ENCODE measurements at places on chromosomes 11 and 22.

GRCh38 chr11:2138431-2139122 is 612 bp downstream of the IGF2 start:
- DNase-seq: no peak

- DNase-seq: peak; percentile 95
Observed at GRCh38 chr22:20566420-20567260, 59.2 kb downstream of the MED15 start.

DNA sequence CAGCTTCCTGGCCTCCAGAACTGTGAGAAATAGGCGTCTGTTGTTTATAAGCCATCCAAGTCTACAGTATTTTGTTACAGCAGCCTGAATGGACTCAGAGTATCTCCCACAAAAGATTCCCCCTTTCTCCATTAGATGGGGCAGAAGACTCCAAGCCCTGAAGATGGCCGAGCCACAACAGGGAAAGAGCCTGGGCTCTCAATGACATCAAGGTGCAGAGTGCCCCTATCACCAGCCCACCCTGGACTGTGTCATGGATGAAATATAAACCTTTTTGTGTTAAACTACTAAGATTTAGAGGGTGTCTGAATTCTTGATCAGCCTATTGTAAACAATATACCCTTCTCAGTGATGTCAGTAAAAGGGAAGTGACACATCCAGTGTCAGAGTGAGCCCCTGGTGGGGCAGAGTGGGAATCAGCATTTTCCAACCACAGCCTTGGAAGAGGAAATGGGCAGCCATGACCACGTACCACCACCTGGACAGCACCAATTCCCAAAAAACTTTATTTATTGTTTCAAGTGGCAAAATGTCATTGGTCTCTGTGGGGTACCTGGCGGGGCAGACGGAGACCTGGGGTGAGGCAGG is 25.5 kb downstream of the TNKS1BP1 start:
- no peak for DNase-seq

GRCh38 chr11:75073459-75074190 is 23.1 kb downstream of the OR2AT4 start:
- DNase-seq: no peak

DNA sequence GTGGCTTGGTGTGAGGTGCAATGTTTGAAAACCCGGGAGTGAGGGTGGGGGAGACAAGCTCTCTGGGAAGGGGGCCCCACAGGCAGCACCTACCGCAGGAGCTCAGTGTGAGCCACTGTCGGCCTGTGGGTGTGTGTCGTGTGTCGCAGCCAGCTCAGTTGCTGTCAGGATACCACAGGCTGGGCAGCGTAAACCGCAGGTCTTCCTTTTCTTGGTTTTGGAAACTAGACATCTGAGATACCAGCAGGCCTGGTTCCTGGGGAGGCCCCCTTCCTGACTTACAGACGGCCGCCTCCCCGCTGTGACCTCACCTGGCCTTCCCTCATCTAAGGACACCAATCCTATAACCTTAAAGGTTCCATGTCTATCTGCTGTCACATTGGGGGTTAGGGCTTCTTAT is 19.4 kb downstream of the IRF7 start:
- no peak for DNase-seq

DNA sequence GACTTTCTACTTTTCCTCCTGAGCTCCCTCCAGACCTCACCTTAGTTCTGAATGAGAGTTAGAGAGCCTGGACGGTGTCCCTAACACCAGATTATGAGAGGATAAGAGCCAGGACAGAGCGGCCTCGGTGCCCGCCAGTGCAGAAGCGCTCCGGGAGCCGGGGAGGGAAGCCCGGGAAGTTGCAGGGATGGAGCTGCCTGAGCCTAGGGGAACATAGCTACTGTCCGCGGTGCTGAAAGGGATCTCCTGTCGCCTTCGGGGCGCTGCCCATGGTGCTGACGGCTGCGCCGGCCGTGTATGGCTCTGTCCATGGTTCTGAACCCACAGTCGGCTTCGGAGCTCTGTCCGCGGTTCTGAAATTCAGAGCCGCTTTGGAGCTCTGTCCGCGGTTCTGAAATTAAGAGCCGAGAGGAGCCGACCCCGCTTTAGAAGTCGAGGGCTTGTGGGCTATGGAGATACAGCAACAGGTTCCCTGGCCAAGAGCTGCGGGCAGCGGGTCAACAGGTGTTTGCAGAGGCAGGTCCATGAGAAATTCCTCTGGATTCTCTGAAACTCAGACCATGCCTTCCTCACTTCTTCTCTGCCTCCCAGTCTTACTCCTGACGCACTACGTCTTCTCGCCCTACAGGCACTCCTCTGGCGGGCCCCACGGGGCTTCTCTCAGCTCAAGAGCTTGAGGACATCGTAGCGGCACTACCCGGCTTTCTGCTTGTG is 814 bp downstream of the NPAS4 start:
- DNase-seq: peak; percentile 86

DNA sequence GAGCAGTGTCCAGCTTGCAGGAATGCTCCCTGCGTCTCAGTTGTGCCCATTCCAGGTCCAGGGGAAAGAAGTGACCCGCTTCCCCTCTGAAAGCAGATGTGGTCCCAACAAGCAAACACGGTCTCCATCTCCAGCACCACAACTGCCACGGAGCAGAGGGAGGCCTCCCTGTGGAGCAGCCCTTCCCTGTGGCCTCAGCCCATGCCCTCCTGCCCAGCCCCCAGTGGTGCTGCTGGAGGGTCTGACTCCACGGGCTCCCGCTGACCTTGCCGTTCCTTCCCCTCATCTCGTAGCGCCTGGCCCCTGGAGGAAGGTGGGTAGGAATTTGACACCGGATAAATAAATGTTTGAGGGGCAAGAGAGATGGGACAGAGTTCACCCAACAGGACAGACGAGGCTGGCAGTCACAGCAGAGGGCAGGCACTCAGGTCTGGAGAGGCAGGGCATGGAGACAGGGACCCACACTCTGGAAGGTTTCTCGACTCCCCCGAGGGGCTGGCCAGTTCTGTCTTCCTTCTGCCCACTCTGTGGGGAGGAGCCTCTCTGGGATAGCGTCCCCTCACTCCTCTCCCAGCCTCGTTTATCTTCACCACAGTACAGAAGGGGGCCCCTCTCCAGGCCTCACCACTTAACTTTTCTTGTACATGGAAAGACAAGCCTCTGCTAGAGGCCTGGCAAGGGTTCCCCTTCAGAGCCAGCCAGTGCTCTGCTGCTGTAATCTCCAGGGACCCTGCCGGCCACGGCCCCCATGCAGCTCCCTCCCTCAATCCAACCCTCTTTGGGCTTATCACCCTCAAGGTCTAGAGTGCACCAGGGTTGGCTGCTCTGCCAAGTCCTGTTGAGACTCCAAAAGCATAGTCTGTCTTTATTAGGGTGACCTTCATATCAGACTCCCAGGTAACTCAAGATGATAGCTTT is 7.5 kb upstream of the ST3GAL4 start:
- DNase-seq: no peak

DNA sequence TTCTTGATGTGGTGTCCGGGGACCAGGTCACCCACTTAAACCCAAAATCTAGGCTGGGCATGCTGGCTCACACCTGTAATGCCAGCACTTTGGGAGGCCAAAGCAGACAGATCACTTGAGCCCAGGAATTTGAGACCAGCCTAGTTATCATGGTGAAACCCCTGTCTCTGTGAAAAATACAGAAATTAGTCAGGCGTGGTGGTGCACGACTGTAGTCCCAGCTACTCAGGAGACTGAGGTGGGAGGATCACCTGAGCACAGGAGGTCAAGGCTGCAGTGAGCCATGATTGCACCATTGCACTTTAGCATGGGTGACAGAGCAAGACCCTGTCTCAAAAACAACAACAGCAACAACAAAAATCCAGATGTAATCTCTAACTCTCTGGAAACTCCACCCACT is 30.3 kb upstream of the FJX1 start:
- no peak for DNase-seq

DNA sequence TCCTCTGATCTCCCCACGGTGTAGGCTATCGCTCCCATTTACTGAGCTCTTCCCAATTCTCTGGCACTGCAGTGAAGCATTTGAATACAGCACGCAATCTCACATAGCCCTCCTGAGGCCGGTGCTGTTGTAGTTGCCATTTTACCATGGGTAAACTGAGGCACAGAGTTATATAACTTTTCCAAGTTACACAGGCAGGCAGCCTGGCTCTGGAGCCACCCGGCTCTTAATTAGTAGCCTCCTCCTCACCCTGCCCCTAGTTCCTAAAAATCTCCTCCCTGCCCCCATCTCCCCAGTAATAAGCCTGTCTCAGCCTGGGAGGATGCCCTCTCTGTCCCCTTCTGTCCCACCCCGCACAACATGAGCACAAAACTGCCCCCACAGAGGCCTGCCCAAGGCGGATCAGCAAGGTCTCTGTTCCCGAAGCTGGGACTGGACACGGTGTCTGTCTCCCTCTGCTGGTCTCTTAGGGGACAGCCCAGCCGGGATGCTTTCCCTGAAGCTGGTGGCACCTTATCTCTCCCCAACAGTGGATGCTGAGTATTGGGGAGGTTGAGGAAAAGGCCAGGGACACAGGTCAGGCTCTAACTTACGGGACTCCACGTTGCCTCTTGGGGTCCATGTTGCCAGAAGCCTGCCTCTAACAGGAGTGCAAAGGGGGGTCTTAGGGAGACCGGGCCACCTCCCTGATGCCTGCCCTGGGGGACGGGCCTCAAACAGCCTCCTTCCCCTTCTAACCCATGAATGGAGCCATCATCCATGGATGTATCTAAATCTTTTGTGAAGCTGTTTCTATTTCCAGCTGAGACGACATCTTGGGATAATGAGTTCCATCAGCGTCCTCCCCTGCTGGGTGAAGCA is 9.1 kb upstream of the CLCF1 start:
- DNase-seq: peak; percentile 78

- no peak for DNase-seq
Observed at GRCh38 chr11:73306069-73306841, 1.8 kb upstream of the ARHGEF17 start.

DNA sequence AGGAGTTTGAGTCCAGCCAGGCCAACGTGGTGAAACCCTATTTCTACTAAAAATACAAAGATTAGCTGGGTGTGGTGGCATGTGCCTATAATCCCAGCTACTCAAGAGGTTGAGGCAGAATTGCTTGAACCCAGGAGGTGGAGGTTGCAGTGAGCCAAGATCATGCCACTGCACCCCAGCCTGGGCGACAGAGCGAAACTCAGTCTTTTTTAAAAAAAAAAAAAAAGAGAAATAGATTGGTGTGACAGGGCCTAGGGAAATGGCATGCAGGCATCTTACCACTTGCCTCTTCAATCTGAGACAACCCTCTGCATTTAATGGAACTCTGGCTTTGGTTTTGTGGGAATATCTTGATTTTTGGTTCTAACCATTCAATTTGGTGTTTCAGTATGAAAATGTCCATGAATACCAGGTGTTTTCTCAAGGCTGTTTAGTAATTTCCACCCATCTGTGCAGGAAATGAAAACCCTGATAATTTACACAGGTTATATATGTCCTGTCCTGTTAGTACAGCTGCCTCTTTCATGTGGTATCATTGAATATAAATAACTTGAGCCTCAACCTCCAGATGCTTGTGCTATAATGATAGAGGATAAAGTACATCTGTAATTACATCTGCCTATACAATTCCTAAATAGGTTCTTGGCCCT is 8.4 kb downstream of the XBP1 start:
- DNase-seq: no peak

Data from fibroblast of mammary gland (primary cell).